ENCODE measurements at places on chromosomes 3 and 15.

DNA sequence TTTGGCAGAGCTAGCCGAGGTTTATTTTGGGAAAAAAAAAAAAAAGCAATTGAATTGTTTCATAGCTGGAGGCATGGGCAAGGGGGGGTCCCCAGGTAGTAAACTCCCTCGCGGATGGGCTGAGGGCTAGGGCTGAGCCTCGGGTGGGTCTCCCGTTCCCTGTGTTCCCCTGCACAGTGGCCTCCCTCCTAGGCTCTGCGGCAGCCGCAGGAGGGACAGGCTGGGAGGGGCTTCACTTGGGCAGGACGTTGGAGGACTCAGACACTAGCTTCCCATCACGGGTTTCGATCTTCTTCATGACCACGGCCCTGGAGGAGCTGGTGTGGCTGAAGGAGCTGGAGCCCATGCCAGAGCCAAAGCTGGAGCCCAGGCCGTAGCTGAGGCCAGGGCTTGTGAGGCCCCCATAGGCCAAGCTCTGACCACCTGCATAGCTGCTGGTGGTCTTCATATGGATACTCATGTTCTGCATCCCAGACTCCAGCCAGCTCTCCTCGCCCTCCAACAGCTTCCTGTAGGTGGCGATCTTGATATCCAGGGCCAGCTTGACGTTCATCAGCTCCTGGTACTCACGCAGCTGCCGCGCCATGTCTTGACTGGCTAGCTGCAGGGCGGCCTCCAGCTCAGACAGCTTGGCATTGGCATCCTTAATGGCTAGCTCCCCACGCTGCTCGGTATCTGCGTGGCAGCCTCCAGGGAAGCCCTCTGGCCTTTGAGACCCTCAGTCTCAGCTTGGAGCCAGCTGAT lies 64.0 kb upstream of the CDAN1 start:
- no peak for DNase-seq

DNA sequence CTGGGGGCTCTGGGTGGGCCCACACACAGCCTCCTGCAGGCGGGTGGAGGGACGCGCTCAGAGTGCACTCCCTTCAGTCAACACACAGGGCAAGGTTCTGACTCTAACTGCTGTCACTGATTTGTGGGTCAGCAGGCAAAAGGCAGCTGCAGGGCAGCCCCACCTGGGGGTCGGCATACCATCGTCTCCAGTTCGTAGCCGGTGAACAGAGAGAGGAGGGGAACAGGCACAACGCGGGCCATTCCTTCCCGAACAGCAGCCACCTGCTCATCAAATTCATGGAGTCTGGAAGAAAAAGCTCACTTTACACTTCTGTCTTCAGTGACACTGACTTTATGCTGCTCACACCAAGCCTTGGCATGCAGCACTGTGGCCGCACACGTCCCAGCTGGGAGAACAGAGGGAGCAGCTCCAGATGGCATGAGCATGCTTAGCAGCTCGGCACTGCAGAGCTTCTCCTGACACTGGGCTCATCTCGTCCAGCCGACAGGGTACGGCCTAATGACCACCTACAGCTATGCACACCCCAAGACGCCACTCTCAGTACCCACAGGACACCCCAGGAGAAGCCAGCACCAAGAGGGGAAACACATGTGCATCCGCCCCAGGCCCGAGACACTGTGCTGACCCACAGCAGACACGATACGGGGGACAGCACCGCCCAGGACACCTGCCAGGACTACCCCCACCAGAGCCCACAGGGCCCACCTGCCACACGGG lies 14.4 kb upstream of the OCA2 start:
- no peak for DNase-seq

- DNase-seq, result no peak
Measured at GRCh38 chr3:69690-70089, 126.9 kb upstream of the CHL1 start.

GRCh38 chr15:47188758-47189507 lies 528.4 kb upstream of the SEMA6D start:
- DNase-seq, result no peak

- DNase-seq, result no peak
Measured at GRCh38 chr3:103052236-103052830, 617.5 kb downstream of the ZPLD1 start.

- DNase-seq, result no peak
Measured at GRCh38 chr15:83559310-83559966, 94.5 kb upstream of the ADAMTSL3 start.

- peak; percentile 45 for DNase-seq
Measured at GRCh38 chr3:186241910-186242821, 119.9 kb downstream of the DGKG start.

- no peak for DNase-seq
Measured at GRCh38 chr15:37102305-37103162, 2.2 kb upstream of the MEIS2 start.

- DNase-seq, result no peak
Measured at GRCh38 chr3:138165061-138165460, 9.7 kb downstream of the DBR1 start.

- no peak for DNase-seq
Measured at GRCh38 chr3:72247126-72247525, 462.2 kb upstream of the PROK2 start.

DNA sequence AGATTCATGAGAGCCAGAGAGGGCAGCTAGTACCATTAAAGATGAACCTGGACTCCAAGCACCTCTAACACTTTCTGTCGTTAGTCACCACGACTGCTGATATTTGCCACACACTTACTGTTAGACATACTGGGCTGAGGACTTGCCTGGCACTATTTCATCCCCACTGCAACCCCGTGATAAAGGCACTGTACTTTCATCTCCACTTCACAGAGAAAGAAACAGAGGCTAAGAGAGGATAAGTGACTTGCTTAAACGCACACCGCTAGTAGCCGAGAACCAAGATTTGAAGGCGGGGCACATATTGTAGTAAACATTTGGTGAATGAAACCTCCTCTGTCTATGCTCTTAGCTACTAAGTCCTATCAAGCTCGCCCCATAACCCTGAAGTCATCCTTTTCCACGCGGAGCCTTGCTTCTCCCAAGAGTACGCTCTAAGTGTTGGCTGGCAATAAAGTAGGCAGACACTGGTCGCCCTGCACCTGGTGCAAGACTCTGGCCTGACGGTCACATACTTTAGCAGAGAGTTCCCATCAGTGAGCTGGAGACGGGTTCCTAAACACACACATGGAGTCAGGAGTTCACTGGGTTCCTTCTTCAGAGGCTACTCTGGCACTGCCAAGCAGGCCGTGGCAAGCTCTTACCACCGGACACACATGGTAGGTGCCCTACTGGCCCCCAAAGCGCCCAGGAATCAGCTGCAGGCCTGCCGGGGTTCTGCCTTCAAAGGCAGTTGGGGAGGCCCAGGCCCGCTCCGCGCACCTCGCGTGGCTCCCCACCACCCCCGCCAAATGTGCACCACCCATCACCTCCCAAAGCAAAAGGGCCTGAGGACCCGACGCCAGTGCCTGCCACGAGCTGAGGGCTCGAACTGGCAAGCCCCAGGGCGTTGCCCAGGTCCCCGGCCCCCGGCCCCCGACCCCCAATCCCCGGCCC lies 951 bp downstream of the POMGNT2 start:
- peak; percentile 23 for DNase-seq

- no peak for DNase-seq
Measured at GRCh38 chr15:80744826-80745225, 34.3 kb upstream of the CEMIP start.

DNA sequence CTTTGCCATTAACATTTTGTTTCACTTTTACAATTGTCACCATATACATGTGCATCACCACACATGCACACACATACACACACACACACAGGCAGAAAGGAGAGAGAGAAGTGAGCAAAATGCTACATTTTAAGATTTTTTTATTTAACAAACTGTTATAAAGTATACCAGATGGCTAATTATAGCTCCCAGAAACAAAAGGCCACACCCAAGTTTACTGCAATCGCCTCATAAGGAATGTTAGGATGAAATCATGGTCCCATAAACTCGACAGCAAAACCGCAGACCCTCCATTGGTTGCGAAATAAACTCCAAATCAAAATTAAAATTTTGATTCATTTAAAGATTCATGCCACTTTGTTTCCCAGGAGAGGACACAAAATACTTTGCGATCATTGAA lies 16.1 kb upstream of the C15orf61 start:
- no peak for DNase-seq

DNA sequence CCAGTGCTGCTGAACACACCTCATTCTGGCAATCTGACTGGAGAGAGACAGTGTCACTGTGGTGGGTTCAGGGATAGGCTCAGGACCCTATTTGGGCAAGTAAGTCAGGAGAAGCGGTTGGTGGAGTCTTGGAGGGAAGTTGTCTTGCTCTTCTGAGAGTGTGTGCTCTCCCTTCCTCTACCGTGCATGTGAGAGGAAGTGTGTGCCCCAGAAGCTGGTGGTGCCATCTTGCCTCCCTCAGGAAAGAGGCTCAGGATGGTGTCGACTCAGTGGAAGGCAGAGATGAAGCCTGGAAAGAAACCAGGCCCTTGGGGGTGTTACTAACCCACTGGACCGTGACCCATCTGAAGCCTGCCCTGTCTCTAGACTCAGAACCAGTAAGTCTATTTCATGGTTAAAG lies 6.8 kb upstream of the RARRES1 start:
- DNase-seq, result no peak

- no peak for DNase-seq
Measured at GRCh38 chr3:44074181-44074580, 167.5 kb upstream of the TOPAZ1 start.

DNA sequence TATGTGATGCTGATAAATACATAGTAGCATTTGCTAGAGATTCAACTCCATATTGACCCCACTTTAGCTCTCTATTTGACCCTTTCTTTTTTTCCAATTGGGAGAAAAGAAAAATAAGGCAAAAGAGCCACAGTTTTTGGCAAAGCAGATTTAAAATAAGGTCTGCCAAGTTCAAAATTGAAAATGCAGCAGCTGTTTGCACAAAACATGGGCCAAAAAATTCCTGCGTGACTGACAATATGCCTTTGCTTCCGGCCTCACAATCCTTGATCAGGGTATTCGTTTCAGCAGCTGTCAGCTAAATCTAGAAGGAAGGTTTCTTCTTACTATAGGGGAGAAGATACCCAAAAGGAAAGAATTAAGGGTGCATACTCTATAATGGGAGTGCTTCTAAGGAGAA lies 563.5 kb upstream of the CCDC54 start:
- DNase-seq, result no peak
